ENCODE measurements at places on chromosomes 12 and 14. TPM values are rescaled to one million over a fixed set of nuclear protein-coding genes. Genes with fewer than 3 reads are reported as not detected.

PPP1R3E gene
- 8.4 TPM for total RNA-seq

GARIN6 gene
- total RNA-seq, result not detected

TEX52 gene
- total RNA-seq, result not detected

ERP27 gene
- 0.46 TPM for total RNA-seq

SAMD15 gene
- 1.7 TPM for total RNA-seq

AKAP6 gene
- total RNA-seq, result 4.4 TPM

IL23A gene
- total RNA-seq, result 0.80 TPM

KLRG1 gene
- 2.1 TPM for total RNA-seq

HOTAIR gene
- 1.4 TPM for total RNA-seq

KRT78 gene
- total RNA-seq, result not detected

PPP1R1A gene
- 1.3 TPM for total RNA-seq

GRCh38 chr12:92012691-92013090 lies 133.0 kb downstream of the BTG1 start:
- DNase-seq, result no peak

DNA sequence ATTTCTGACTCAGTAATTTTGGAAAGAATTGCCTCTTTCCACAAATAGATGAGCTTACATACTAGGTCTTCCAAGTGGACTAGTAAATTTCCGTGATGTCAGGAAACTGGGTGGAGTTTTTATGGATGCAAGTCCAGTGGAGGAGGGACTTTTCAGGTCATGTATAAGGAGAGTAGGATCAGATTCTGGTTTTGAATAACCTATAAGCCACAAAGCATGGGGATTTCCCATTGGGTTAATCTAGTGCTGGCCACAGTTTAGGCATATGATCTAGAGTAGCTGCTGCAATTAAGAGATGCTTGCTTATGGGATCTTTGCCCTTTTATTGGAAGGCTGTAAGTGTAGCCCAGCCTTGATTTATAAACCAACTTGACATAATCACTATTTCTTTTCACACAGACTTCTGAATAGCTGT lies 33.8 kb downstream of the STK38L start:
- no peak for DNase-seq

DNA sequence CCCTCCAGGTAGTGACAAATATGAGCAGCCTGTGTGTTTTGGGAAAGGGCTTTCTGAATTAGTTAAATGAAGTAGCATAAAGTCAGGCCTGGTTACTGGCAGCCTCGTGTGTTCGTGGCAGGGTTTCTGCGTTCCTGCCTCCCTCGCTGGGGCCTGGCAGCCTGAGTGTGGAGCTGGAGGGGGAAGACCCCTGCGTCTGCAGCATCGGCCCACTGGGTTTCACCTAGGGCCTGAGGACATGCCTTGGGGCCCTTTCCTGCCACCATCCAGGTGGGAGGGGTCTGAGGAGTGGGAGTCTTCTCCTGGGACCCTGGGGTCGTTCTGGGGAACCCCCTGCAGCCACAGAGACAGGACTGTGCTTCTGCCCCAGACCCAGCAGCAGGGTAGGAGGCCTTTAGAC lies 20.4 kb upstream of the AMN start:
- DNase-seq, result no peak

DNA sequence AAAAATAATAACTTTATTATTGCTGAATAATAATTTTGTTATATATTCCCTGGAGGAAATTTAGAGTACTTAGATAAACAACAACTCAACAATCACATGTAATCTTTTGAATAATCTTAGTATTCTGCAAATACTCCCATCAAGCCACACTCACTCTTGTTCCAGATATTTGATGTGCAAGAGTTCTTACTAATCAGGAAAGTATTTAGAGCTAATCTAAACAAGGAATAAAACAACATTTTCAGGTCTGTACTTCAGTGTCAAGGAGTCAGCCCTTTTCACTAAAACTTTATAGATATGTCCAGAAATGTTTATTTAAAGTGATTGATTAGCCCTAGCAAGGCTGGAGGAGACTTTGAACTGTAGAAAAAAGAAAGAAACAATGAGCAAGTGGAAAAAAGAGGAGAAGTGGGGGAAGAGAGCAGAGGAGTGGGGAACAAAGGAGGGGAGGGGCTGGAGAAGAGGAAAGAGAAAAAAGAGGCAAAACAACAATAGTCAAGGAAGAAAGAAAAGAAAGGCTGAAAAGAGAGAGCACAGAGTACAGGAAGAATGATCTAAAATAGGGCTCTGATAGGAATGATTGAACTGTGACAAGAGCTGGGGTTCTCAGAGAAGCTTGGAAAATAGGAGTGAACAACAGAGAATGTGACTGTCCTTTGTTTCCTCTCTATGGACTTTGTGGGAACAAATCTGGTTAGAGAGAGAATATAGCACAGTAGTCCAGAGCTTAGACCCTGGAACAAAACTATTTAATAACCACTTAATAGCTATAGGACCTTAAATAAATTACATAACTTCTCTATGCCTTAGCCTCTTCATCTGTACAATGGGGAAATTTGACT lies 238.7 kb downstream of the AKAP6 start:
- DNase-seq, result no peak

DNA sequence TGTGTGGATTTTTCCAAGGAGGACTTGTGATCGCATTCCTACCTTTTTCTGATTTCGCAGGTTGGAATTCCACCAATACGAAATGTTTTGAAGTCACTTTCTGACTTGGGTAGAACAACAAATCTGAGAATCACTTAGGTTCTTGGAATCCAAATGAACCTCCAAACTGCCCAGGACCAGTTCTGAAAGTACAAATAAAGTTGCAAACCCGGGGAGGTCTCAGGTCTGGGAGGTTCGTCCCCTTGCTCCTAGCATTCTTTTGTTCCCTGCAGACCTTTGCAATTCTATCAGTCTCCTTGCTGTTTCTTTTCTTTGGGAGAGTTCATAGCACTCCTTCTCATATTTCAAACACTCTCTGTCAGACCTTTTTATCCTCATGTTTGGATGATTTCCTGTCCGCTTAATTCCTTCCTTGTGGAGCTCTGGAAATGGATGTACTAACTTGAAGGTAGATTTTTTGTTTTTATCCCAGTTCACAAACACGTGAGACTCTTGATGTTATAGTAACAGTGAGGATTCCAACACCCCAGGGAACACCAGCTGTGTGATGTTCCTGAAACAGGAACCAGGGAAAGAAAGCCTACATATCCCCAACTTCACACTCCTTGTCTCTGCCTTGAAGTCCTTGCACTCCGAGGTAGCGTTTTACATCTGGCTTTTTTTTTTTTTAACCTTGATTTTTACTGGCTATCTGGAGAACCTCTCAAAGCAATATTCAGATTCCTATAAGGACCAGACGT lies 70.6 kb downstream of the TMEM132C start:
- DNase-seq, result no peak

DNA sequence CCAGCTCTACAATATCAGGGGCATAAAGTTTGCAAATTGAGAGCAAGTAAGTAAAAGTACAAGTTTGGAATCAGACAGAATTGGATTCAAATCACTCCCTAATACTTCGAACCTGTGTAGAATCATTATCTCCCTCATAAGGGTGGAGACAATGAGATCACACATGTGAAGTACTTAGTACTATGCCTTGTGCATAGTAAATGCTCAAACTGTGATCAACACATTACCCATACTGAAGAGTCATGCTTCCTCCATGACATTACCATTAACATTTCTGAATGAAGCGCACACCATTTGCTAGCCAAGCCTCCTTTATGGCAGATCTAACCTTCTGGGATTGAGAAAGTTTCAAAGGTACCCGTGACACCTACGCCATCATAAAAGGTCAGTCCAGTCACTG lies 26.6 kb upstream of the NRDE2 start:
- DNase-seq, result no peak

DNA sequence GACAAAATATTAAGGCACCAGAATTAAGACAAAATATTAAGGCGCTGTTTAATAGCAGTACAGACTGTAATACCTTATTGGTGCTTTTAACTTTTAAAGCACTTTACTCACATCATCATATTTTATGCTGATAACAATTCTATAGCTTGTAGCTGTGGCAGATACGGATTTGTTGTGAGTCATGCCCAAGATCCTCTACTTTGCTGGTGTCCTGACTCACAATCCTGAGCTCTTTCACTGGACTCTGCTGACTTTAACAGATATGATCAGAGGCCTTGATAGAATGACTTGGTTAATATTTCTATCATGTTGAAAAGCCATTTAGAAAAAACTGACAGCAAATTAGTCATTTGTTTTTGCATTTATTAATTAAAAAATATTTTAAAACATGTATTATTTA lies 99.0 kb upstream of the PKP2 start:
- no peak for DNase-seq

DNA sequence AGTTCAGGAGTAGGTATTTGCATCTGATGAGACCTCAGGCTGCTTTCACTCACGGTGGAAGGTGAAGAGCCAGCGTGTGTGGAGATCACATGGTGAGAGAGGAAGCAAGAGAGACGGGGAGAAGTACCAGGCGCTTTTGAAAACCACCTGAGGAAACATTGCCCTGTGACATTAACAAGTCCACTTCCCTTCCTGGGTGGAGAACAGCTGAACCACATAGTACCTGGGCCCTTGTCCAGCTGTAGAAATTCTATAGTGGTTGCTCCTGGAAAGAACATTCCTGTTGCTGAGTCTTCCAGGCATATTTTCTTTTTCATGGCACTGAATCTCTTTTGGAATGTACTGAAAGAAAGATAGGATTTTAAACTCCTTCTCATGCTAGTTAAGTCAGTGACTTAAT lies 87.3 kb upstream of the RIN3 start:
- no peak for DNase-seq

DNA sequence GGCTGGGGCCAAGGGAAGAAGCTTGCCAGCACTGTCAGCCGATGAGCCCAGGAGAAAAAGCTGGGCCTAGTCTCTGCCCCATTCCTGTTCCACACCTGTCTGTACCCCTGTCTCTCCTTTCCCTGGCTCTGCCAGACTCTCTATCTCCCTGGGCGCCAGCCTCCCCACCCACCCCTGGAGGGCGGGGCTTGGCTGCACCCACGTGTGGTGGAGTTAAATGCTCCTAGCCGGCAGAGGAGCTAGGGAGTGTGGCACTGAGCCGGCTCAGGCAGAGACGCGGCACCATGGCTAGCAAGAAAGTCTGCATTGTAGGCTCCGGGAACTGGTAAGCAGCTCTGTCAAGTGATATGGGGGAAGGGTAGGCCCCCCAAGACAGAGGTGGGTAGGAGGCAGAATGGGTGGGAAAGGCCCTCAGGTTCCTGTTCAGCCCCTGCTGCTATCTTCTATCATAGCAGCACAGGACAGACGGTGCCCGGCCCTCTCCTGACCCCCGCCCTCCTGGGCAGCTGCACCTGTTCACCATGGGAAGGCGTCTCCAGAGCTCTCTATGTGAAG lies at the start of gene GPD1:
GPD1 (plus strand) TSS at position 242 of the 555 bp plus-strand sequence; CDS start at position 285, 43 bp downstream.
- no peak for DNase-seq

DNA sequence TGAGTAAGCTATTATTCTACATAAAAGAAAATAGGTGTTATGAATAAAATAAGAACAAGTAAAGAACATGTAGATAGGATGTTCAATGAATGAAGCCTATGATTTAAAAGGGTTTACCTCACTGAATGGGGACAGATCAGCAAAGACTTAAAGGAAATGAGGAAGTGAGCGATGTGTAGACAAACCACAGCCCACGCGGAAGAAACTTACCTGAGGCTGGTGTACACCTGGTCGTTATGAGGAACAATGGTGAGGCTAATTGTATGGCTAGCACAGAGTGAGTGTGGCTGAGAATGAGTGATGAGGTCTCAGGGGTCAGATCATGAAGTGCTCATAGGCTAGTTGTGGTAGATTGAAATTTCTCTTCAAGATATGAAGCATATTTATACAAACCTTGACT lies 221.7 kb downstream of the ALG10B start:
- DNase-seq, result no peak

DNA sequence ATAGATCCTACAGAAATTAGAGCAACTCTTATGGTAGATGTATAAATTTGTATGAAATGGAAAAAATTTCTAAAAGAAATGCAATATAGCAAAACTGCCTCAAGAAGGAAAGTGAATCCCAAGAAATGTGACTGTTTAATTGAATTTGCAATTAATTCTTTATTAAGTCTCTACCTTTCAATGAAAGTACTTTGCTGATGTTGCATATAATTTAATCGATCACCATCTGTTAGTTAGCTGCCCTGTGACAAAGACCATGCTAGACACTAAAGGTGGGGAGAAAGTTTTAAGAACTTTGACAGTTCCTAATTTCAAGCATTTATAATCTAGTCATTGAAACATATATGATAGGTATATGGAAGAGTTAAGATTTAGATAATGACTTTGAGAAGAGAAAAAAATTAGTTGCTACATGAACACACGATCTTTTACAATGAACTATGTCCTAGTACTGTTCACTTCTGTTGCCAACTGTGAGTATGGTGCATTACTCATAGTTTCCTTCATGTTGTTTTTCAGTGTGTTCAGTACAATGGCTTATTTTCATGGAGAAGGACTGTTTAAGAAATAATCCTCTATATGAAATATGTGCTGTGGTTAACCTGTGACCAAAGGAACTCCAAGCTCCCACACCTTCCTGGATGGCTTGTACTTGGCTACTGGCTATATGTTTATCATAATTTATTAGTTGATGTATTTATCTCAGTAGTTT lies 128.4 kb downstream of the METTL25 start:
- DNase-seq, result no peak

DNA sequence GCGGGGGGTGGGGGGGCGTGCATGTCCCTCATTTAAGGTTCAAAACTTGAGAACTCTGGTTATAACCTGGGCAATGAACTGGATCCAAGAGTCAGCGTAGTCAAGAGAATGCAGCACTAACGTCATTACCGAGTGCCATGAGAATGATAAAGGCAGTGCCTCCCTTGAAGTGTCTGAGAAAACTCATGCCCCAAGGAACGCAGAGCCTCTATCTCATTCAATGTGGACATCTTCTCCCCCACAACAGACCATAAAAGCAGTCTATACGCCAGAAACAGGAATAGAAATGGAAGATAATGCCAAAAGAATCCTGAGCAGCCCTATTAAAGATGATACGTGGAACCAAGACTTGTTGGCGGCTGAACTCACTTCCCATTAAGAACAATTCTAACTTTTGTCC lies 208.6 kb downstream of the MED13L start:
- DNase-seq, result no peak

- no peak for DNase-seq
These were observed 12.1 kb downstream of the TCL1A start for GRCh38 chr14:95701846-95702221.
